ENCODE measurements at places on chromosomes 2 and 18.

DNA sequence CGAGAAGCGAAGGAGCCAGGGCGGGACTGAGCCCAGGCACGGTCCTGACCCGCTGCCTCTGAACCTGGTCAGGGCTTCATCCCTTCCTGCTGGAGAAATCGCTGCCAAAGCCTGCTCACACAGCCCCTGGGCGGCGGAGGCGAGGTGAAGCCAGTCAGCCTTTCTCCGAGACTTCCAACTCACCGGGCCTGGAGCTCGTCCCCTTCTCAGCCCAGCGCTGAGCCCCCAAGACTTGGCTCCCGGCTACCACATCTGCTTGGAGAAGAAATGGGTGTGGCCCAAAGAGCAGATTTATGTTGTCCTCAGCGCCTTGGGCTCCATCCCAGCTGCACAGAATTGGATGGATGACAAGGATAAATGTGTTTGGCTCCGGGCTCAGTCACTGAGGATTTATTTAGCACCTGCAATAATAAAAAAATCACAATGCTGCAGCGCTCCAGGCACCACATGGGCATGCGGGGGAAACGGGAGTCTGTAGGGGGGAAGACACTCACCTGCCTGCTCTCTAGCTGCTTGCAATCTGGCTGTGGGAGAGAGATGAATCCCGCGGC lies 64.9 kb downstream of the ACTR2 start:
- DNase-seq: no peak

GRCh38 chr18:62953663-62954062 lies 238.3 kb downstream of the PHLPP1 start:
- DNase-seq: no peak

- no peak for DNase-seq
These were observed 1094.7 kb upstream of the KLHL29 start for GRCh38 chr2:22290302-22290701.

DNA sequence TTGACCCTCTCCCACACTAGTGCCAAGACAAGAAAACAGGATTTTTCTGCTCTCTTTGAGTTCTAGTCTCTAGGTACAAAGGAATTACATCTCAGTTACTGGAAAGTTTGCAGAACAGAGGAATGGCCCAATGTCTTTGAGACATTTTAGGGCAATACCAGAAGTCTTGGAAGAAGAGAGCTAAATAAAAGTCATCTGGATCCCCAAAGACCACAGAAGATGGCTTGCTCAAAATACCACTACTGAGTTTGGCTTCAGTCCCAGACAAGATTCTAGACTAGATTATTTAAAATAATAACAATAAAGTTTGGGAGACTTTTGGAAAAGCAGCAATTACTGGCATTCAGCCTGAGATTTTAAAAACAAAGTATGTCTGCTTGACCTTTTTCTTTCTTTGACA lies 61.9 kb upstream of the HK2 start:
- peak; percentile 19 for DNase-seq

DNA sequence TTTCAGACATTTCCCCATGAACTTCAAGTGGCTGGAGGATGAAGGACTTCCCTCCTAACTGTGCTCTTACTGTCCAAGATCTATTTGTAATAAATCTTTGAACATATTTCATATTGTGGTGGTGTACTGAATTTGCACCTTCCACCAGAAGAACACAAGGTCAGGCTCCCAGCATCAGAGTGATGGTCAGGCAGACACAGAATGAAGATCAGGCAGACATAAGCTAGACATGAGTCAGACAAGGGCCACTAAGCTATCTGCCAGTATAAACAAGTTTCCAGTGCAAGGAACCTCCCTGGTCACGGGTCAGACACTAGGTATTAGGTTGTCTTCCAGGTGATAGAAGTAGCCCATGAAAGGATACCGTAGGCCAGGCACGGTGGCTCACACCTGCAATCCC lies 20.0 kb downstream of the AQP12B start:
- no peak for DNase-seq
